ENCODE measurements at places on chromosomes 11 and 22.

GRCh38 chr22:22073769-22074561, 91.4 kb upstream of the TOP3B start:
- DNase-seq: no peak

GRCh38 chr11:84413549-84413948, 1127.4 kb upstream of the CCDC90B start:
- no peak for DNase-seq

GRCh38 chr11:70779433-70780245, 381.3 kb downstream of the CTTN start:
- DNase-seq: no peak

GRCh38 chr22:21032868-21033688, 717 bp upstream of the SLC7A4 start:
- DNase-seq: no peak

- no peak for DNase-seq
Observed at GRCh38 chr11:96075532-96075959, 151.6 kb upstream of the MTMR2 start.

DNA sequence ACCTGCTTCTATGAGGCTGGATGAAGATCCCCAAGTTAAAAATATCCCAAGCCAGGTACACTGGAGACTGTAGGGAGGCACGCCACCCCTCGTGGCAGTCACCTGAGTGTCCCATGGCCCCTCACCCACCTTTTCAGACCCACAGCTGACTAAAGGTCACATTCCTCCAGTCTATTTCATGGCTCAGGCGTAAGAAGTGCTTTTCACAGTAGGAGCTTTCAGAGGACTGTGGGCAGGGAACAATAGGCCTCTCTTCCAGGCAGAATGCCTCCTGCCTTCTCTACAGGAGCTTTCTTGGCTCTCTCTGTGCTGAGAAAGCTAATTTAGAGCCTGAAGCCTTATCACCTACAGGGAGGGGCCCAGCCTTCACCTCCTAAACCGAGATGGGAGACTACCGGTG, 73.8 kb downstream of the C11orf58 start:
- no peak for DNase-seq

GRCh38 chr11:90783111-90783510, 560.3 kb upstream of the CHORDC1 start:
- no peak for DNase-seq

Data from substantia nigra (tissue), 51 donors.